Fibroblast of skin of right quadriceps (primary cell): ENCODE measurements at places on chromosomes 16 and 17.

DNA sequence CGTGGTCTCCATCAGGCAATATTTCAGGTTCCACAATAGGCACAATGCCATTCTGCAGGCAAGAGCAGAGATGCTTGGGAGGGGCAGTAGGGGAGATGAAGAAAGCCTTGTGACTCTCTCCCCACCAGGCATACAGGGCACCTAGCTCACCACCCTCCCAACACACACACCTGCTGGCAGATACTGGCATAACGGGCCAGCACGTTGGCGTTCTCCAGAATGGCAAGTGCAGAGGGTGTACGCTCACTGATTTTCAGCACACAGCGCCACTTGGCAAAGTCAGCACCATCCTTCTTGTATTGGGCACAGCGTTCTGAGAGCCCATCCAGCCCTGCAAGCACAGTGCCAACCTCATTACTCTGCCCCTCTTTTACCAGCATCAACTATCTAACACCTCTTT lies 2.2 kb downstream of the ALDOC start:
- DNase-seq, result no peak

DNA sequence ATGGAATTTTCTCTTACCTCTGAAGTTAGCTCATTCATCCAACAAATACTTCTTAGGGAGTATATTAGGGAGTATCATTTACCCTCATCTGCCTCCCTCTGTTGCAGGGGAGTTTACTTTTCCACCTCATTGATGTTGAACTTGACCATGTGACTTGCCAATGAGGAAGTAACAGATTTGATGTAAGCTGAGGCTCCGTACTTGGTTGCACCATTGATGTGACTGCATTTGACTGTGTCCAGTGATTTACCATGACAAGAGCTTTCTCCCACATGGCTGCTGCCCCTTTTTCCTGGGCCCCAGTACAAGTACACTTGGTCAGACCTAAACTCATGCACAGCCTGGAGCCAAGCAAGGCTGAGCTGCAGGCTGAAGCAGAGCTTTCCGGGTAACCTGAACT lies 81.6 kb upstream of the HS3ST2 start:
- DNase-seq, result no peak

GRCh38 chr17:45222014-45222288 lies 266 bp downstream of the FMNL1 start:
- DNase-seq, result no peak

DNA sequence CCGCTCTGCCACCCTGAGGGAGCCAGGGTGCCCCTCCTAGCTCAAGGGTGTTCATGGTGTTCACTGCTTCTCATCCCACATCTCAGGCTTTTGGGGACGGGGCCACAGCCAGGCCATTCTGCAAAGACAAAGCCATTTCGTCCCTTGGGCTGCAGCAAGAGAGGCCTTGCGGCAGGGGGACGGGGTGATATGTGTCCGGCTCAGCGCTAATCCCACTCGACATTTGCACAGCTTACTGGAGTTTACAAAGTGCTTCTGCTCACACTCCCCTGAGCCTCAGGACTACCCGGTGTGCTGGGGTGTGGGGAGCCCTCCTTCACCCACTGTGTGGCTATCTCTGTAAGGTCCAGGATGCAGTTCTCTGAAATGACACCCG lies 84.3 kb downstream of the RTN4RL1 start:
- no peak for DNase-seq

DNA sequence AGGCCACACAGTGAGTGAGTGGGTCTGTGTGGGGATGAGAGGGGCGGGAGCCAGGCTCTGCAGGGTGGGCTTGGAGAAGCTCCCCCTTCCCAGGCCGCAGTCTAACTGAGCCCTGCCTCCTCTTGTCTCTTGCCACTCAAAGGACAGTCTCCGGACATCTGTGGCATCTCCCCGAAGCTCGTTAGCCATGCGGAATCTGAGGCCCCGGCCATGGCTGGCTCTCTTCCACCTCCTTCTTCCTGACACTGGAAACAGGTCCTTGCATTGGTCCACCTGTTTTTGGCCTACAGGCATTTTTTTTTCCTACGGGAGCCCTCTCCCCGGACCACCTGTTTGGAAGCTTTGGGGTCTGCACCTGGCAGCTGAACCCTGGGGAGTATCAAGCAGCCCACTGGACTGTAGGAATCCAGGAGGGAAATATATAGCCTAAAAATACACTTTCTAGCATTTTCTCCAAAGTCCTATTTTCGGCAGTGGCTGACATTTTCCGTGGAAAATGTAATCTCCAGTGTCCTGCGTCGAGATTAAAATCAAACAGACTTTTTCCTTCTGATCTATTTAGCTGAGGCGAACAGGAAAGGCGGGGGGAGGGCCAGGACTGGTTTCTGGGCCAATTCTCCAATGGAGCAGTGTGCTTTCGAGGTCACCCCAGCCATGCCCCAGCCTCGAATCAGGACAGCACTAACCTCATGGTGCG lies 9.1 kb downstream of the ATP2A3 start:
- DNase-seq, result no peak

- DNase-seq, result no peak
Measured at GRCh38 chr16:22189473-22190080, 16.5 kb upstream of the EEF2K start.

DNA sequence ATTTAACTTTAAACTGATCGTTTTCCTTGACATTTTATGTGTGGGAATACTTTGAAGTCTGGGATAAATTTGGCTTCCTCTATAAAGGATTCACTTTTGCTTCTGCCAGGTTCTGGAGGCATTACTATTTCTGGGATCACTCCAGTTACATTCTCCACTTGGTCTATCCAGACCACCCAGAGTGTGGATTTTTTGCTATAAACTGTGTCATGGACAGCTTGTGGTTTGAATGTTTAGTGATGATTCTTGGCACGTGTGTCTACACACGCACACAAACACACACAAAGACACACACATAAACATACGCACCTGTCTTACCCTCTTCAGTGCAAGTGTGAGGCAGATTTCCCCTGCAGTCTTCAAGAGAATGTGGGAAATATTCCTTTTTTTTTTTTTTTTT lies 27.4 kb upstream of the MSI2 start:
- DNase-seq, result no peak

- no peak for DNase-seq
Measured at GRCh38 chr17:57609125-57609877, 135.8 kb downstream of the CCDC182 start.

DNA sequence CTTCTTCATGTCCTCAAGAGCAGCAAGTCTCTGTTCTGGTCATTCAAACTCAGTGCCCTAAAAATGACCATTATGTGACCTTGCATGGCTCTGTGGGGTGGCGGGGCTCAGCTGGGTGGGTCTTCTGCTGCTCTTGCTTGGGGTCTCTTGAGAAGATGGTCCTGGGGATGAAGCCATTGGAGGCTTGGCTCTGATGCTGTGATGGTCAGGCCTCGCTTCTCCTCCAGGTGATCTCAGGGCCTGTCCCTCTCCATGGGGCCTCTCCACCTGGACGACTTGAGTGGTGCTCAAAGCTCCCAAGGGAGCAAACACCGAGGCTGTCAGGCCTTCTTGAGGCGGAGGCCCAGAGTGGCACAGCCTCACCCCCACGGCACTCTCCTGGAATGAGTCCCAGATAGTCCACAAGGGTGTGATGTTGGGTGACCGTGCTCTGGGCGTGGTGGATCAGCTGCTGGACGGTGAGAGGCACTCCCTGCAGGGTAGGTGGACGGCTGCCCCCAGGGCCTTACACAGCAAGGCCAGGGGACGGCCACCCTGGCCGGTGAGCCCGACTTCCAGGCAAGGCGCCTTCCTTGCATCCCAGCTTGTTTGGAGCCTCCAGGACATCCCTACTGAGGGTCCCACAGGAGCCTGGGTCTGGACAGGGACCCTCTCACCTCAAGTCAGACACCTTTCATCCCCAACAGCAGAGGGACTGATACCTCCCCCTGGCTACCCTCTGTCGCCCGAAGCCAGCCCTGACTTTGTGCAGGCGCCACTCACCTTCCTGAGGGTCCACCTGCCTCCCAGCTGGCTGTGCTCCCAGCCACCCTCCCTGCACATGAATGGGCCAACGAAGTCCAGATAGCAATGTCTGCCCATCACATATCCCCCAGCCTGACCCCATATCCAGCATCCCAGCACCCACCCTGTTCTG lies 48.7 kb downstream of the USP22 start:
- DNase-seq, result no peak

- DNase-seq, result peak; percentile 94
Measured at GRCh38 chr17:73302189-73302588, 9.6 kb downstream of the CDC42EP4 start.

DNA sequence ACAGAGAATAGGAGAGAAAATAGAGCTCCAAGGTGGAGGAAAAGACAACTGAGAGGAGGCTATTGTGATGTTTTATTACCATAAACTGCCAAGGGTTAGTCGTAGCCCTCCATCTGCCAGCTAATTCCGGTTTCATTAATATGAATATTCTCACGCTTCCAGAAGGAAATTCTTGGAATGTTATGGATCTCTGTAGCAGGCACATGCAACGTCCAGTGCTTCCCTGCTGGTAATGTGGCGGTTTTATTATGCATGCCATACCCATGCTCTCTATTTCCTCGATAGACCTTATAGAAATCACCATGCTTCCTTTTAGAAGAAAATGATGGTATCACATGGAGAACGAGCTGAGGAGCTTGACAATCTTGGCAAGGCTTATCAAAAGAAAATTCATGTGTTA lies 463.6 kb downstream of the MAF start:
- no peak for DNase-seq

DNA sequence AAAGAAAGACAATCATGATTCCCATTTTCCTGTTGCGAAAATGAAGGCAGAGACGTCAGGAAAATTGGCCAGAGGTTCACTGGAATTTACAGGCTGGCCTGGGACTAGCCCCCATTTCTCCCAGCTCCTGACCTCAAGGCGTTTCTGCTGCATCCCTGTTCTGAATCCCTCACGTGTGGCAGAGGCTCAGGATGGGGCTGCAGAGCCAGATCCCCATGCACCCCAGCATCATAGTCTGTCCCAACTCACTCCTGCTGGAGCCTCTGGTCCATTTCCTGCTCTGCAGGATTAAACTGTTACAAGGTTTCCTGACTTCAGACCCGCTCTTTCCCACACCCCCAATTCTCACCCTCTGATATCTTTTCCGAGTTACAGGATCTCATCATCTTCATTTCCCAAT lies 2.9 kb downstream of the GPRC5B start:
- DNase-seq, result no peak

DNA sequence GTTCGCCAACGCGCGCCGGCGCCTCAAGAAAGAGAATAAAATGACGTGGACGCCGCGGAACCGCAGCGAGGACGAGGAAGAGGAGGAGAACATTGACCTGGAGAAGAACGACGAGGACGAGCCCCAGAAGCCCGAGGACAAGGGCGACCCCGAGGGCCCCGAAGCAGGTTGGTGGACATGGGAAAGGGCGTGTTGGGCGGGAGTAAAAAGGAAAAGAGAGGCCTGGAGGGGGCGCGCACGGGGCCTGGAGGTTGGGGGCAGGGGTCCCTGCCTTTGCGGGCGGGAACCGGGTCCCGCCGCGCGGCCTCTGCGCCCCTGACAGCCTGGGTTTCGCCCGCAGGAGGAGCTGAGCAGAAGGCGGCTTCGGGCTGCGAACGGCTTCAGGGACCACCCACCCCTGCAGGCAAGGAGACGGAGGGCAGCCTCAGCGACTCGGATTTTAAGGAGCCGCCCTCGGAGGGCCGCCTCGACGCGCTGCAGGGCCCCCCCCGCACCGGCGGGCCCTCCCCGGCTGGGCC lies 2.1 kb downstream of the IRX5 start:
- peak; percentile 45 for DNase-seq

GRCh38 chr17:5711344-5711743 lies 127.0 kb upstream of the NLRP1 start:
- DNase-seq, result no peak

- DNase-seq, result no peak
Measured at GRCh38 chr17:34416116-34416515, 53.1 kb upstream of the CCL1 start.

DNA sequence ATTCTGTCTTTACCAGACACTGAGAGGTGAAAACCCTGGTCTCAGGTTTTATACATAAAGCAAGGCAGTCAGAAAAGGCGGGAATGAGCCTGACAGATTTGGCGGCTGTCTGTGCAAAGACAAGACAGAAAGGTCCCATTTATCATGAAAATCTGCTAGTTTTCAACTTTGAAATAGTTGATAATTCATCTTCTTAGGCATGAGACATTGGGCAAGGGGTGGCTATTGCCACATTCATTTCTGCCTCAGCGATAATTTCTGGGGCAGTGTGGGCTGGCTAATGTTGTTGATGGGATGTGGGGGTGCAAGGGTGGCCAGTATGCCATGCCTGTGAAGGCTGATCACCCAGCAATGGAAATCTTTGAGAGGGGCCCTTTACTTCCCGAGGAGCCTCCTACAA lies 173.8 kb upstream of the RPH3AL start:
- DNase-seq, result no peak

DNA sequence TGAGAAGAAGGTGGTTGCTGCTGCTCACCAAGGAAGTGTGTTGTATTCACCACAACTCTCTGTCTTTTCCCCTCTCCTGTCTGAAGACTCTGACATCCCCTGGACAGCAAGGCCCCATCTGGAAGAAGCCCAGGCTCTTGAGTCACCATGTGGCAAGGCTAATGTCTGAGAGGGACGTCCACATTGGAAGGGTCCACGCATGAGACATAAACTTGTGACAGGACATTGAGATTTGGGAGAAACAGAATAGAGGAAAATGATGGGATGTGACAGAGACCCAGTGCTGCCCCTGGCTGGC lies 176.5 kb downstream of the IRF8 start:
- DNase-seq, result no peak

DNA sequence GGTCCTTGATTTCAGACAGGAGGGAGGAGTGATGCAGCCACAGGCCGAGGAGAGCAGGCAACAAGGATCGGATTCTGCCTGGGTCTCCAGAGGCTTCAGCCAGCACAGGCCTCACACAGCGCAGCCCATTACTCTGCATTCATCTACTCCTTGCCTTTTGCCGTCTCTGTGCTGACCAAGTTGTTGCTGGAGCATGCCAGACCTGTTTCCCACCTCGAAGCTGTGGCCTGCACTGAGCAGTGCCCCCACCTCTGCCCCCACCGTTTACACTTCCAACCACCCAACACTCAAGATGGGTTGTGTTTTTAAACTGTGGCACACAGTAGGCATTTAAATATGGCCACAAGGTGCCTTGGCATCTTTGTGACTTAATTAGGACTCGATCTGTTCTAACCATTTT lies 1.3 kb downstream of the PRM2 start:
- DNase-seq, result no peak

DNA sequence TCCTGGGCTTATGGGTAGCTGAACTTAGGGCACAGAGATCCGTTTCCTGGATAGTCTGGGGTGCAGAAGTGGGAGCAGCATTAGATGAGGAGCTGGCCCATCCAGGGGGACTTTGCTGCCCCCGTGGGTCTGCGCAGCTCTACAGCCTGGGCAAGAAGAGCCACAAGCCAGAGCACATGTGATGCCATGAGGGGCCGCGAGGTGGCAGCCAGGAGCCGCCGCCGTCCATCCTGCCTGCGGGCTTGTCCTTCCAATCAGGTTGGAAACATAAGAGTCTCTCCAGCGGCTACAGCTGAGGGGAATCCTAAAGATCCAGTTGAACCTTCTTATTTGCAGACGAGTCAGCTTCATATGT lies 21.9 kb downstream of the C1QTNF1 start:
- DNase-seq, result peak; percentile 55

GRCh38 chr17:6186998-6187397 lies 116.8 kb downstream of the WSCD1 start:
- DNase-seq, result no peak
